Prostate gland (tissue), 2 donors: ENCODE measurements at places on chromosomes 3 and 15.

DNA sequence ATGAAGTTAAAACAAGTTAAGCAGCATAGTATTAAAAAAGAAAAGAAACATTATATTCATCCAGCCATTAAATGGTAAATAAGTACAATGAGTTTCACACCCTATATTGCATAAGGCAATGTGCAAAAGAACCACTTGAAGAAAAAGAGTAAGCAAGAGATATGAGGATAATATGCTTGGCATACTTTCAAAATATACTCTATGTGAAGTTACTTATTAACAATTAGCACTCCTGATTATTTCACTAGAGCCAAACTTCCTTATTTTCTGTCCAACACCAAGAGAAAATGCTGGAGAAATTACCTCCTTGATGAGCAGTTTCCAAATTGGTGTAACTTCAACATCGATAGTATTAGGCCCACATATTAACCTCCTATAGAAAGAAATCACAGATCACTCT lies 63.7 kb downstream of the ATP13A4 start:
- DNase-seq: no peak

DNA sequence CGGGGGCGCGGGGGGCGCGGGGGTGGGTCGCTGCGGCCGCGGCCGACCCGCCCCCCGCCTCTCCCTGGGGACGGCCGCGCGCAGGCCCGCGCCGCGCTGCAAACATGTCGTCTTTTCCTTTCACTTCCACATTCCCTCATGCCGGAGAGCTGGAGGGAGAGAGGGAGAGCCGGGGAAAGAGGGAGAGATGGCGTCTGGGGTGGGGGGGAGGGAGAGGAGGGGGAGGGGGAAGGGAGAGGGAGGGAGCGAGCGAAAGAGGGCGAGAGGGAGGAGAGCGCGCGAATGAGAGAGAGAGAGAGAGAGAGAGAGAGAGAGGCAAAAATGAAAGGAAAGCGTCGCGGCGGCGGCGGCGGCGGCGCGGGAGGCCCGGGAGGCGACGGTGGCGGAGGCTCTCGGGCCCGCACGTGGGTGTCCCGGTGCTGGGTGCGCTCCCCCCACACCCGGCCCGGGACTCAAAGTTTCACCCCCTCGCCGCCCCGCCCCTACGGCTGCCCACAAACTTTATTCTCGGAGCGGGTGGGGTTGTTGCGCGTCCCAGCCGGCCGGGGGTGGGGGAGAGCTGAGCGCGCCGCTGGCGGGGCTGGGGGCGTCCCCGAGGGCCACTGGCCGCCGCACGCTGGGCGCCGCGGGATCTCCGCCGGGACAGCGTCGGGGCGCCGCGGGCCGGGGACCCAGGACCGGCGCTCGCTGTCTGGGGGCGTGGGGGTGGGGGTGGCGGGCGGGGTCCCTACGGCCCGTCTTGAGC lies 731 bp downstream of the ZNF710 start:
- peak; percentile 53 for DNase-seq

GRCh38 chr3:126521122-126521891 lies 2.6 kb upstream of the CHST13 start:
- DNase-seq: no peak

DNA sequence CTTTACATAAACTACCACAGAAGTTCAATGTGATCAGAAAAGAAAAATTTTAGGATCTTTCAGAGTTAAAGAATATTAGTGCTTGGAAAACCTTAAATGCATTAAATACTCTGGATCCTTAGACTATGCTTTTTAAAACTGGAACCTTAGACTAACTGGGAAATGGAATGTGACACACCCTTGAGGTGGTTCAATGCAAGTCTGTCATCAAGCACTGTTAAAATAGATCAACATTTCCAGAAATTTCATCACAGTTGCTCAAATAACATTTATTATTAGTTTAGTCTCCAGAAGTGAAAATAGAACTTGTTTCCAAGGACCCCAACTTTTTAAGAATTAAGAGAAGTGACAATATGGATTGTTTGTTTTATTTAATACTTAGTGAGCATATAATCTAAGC lies 71.8 kb downstream of the GAP43 start:
- DNase-seq: no peak

- no peak for DNase-seq
These were observed 36.0 kb upstream of the EOMES start for GRCh38 chr3:27758083-27758482.

GRCh38 chr15:55774113-55774970 lies 31.4 kb upstream of the PRTG start:
- DNase-seq: no peak

DNA sequence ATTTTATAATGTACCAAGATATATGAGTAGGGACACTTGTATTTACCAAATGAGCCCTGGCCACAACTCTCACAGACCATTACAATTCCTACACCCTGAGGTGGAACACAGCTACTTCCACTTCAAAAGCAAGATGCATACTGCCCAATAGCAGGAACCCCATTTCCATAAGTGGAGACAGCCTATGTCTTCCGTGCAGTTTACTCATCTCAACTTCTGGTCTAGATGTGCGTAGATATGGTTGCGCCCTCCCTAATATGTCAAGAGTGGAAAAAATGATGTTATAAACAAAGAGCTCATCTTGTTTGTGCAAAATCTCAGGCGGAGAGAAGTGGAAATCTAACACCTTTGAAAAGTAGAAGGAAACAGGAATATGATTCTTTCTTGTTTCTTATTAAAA lies 44.6 kb downstream of the RAB27A start:
- no peak for DNase-seq

DNA sequence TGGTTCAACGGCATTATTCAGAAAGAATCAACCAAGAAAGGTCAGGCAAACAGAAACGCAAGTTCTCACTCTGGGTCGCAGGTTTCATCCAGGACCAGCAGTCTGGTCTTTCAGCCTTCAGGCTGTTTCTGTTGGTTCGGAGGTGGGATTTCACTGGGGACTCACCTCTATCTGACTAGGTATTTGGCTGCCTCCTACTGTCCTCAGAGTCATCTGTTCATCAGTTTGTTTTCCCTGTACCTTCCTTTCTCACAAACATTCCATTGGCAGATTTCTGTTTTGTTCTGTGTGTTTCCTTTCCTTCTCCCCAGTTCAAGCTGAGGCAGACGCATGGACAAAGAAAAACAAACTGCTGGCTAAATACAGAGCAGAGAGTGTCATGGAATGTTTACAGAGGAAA lies 1046.6 kb upstream of the CFAP20DC start:
- DNase-seq: no peak

DNA sequence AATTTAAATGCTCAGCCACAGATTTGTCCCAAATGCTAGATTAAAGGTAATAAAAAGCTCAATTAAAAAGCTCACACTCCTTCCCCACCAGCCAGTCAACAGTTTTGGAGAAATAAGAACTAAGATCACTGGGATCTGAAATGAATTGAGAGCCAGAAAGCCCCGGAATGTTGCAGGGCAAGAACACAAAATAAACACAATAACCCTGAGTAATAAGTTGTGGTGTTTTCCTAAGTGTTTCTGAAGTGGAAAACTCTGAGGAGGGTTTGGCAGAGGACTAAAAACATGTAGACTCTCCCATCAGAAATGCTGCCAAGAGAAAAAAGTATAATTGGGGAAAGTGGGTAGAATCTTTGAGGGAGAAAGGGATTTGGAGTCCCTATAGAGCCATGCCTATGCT lies 127.8 kb downstream of the ABI3BP start:
- DNase-seq: no peak

- no peak for DNase-seq
These were observed 38.8 kb upstream of the PCSK6 start for GRCh38 chr15:101528108-101528916.

GRCh38 chr3:45693941-45694521 lies 4.8 kb downstream of the SACM1L start:
- DNase-seq: no peak

DNA sequence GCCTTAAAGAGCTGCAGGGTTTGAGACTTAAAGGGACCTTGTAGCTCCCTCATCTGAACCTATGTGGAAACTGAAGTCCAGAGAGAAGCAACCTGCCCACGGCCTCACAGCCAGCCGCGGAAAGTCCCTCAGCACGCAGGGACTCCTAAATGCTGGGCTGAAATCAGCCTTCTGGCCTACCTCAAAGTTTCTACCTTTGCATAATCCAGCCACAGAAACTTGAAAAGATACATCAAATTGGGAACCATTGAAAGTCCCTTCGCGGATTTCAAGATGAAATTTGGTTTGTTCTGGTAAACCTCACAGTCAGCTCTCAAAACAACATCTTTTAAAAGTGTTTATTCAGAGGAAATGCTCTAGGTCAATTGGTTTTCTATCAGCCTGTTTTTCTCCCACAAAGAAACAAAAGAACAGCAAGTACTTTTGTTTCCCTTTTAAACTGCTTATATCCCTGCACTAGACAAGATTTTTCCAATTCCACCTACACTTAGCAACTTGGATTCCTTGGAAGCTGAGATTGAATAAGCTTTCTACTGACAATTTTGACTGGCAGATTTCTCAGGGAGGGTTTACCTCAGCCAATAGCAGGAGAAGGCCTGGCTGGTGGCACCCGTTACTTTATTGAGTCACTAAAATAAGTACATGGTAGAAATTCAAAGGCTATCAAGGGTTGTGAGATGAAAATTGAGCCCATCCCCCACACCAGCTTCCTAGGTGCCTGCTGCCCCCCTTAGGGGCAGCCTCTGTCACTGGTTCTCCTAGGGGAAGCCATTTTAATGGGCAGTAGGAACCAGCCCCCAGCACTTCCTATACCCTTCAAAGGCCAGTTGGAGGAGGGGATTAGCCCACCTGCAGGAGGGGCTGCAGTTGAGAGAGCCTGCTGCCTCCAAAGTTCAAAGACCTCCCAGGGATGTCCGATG lies 171.2 kb downstream of the ADAMTS17 start:
- DNase-seq: no peak

DNA sequence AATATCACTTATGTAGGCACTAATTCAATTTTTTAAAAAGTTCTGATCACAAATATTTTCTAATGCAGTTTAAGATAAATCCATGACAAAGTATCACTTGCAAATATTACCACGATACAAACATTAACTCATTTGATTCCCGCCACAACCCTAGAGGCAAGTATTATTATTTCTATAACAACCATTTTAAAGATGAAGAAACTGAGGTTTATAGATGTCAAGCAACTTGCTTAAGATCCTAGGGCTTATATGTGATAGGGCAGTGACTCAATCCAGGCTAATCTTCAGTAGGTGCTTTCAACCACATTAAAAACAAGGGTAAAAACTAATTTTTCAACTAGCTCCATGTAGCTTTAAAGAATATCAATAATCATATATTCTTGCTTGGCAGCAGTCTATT lies 1.7 kb downstream of the DYNC1LI1 start:
- no peak for DNase-seq

- no peak for DNase-seq
These were observed 28.6 kb downstream of the MAP2K1 start for GRCh38 chr15:66415360-66415759.

DNA sequence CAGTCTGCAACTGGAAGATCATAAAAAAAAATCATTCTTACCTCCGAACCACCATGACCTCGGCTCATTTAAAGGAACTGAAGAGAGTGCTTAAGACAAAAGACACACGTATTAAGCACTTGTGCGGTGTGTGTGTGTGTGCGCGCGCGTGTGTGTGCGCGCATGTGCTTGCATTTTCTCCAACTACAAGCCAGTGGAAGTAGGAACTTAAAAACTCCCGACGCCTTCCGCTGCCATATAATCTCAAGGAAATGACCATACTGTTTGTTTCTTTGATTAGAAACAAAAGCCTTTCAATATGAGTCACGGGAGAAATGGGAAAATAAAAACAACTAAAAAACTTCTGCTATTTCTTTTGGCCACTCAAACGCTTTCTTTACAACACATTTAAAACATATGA lies 32.4 kb downstream of the FRMD4B start:
- DNase-seq: no peak

DNA sequence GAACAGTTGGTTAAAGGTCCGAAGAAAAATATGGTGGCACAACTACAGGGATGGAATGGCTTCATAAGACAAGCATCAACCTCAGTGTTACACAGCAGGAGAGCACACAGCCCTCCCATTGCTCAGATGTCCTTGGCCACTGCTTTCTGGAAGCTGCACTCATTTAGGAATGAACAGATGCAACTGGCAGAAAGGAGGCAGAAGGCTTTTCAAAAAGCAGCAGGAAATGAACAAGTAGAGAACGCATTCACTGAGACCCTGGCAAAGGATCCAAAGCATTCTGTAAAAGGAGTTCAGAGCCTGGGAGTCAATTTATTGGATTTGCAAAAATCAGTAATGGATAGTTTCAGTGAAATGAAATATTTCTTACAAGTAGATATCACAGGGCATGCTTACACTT lies 101.1 kb downstream of the PDZRN3 start:
- DNase-seq: no peak

DNA sequence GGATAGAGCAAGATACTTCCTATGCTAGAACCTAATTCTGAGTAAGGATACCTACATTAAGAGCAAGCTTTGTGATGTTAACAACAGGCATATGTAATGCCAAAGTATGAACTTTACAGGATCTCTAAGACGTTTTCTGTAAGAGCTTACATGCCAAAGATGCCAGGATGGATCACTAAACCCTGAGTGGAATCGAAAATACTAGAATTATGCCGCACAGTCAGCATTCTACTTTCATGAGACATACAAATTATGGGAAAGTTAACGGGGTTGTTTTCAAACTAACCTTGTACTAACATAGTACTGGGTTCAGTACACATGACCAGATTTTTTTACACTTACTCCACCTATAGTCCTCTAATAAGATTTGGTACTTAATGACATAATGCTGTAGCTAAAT lies 55.1 kb downstream of the AAGAB start:
- no peak for DNase-seq

DNA sequence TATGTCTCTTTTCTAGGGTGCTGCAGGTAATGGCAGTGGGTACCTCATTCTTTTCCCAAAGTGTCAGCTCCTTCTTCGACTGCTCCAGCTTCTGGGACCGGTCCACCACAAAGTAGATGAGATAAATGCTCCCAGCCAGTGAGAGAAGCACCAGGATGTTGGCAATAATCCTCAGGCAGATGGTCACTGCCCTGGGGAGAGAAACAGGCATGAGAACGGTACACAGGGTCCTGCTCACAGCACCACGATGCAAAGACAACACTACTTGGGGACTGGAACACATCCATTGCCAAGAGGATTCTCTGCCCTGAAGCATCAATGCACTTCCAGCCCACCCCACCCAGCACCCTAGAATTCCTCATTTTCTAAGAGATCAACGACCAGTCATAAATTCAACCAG lies 22.4 kb downstream of the TMC3 start:
- no peak for DNase-seq

- DNase-seq: no peak
These were observed 56.1 kb downstream of the CRTC3 start for GRCh38 chr15:90585863-90586262.

DNA sequence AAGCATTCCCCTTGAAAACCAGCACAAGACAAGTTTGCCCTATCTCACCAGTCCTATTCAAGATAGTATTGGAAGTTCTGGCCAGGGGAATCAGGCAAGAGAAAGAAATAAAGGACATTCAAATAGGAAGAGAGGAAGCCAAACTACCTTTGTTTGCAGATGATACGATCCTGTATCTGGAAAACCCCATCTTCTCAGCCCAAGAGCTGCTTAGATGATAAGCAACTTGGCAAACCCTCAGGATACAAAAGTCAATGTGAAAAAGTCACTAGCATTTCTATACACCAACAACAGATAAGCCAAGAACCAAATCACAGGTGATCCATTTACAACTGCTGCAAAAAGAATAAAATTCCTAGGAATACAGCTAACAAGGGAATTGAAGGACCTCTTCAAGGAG lies 403.7 kb upstream of the AZI2 start:
- no peak for DNase-seq
